Progenitor cell of endocrine pancreas (in vitro differentiated cells): ENCODE measurements at places on chromosomes 1 and 21. TPM values are rescaled to one million over a fixed set of nuclear protein-coding genes. Genes with fewer than 3 reads are reported as not detected.

DNA sequence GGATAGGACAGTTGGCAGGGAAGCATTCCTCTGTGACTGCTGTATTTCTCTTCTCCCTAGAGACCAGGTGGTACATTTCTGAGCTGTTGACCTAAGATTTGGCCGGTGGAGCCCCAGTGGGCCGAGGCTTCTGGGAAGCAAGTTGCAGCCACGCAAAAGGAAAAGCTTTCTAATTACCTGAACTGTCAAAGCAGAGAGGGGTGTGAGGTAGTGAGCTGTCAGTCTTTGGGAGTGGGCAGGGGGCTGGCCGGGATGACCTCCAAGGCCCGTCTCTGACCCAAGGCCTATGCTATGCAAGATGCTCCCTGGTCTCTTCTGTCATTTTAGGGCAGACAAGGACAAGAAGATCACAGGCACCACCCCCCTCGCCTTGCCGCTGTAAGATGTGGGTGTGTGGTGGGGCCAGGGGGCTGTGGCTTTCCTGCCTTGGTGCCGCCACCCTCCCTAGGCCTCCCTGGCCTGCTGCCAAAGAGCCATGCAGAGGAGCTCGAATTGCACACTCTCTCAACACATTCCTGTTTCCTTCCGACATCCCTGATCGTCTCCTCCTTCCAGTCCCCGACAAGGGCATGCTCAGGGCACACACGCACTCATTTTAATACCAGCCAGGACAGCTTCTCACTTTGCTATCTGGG, 7.7 kb downstream of the PADI1 start:
- peaks cover 29% of the 10 kb centered on the region for H3K27me3 ChIP-seq
- no peak overlapping the region for H3K4me3 ChIP-seq
- no peak overlapping the region for H3K27ac ChIP-seq

- H3K4me3 ChIP-seq: no peak overlapping the region
- H3K36me3 ChIP-seq: peaks cover 2% of the 10 kb centered on the region
- H3K4me1 ChIP-seq: peaks cover 2% of the 10 kb centered on the region
- no peak overlapping the region for H3K27ac ChIP-seq
- no peak for DNase-seq
These were observed 13.8 kb downstream of the LEPR start for GRCh38 chr1:65434255-65434654.

The SLFNL1 gene
- total RNA-seq: 0.95 and 1.0 TPM in 2 replicates

DNA sequence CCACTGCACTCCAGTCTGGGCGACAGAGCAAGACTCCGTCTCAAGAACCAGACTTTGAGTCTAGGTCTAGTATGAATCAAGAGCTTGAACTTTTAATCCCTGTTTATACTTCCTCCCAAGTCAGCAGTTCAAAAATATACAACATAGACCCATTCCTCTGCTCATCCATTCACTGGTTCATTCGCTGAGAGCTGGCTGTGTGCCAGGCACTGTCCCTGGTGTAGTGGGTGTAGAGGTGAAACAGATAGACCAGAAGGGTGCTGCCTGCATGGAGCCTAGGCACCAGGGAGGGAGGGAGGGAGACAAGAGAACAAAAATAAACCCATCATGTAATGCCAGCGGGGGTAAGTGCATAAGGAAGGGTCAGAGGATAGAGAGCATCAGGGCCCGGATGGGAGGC, 25.5 kb upstream of the SEC16B start:
- no peaks in the 10 kb centered on the region for H3K4me1 ChIP-seq
- H3K27me3 ChIP-seq: peaks cover 3% of the 10 kb centered on the region
- no peak overlapping the region for H3K4me3 ChIP-seq
- H3K36me3 ChIP-seq: no peaks in the 10 kb centered on the region
- H3K27ac ChIP-seq: no peak overlapping the region
- no peak for DNase-seq

DNA sequence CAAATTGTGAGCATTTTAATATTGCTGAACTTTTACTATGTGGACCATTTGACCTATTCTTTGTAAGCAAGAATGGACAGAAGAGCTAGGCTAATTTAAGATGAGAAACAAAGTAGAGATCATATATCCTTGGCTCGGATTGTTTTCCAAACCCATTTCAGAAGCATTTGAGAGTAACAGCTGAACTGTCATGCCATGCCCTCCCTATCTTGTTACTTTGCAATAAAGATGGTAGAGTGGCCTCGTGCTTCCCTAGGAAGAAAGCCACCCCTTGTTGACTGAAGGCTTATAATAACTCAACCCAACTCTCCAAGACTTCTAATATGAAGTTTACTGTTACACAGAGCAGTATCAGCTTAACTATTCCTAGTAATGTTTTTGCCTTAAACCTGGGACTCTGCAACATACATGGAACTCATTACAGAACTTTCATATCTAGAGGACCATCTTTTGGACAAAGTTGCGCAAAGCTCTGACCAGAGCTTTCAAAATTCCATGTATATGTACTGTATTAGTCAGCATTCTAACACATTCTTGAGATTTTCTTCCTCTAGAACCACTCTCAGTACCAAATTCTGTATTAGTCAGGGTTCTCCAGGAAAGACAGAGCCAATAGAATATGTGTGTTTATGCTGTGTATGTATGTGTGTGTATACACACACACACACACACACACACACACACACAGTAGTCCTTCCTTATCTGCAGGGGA, 68.7 kb downstream of the ADAMTS1 start:
- H3K36me3 ChIP-seq: no peaks in the 10 kb centered on the region
- H3K27me3 ChIP-seq: no peaks in the 10 kb centered on the region
- H3K4me3 ChIP-seq: no peak overlapping the region
- no peaks in the 10 kb centered on the region for H3K4me1 ChIP-seq

DNA sequence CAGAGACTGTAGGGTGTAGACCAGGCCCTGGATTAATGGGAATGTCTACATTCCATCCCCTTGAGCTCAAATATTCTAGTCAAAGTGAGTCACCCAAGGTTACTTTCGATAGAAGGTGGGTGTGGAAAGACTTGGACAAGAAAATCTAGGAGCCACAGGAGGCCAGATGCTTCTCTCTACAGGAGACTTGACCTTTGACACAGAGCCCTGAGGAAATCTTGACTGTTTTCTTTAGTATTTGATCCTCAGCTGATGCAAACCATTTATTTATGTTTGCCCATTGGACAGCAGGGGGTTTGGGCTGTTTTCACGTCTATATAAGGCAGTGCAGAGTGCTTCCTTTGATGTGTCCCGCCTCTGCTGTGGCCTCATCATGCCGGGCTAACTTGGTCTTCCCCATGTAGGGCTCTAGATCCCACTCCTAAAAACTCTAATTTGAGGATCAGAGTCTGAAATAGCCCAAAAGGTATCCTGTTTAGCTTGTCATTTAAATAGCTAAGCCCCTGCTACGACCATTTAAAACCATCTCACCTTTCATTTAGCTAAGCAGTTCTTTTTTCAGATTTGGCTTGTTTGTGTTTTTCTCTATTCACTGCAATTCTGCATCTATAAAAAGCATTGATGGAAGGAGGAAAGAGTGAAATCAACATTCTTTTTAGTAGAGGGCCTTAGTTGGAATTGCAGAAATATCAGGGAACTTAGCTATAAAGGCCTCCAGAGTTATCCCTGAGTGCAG, 15.5 kb upstream of the MAP3K7CL start:
- DNase-seq: no peak
- no peak overlapping the region for H3K27ac ChIP-seq
- H3K27me3 ChIP-seq: no peaks in the 10 kb centered on the region
- H3K36me3 ChIP-seq: no peaks in the 10 kb centered on the region
- H3K4me1 ChIP-seq: no peaks in the 10 kb centered on the region
- H3K4me3 ChIP-seq: no peak overlapping the region

DNA sequence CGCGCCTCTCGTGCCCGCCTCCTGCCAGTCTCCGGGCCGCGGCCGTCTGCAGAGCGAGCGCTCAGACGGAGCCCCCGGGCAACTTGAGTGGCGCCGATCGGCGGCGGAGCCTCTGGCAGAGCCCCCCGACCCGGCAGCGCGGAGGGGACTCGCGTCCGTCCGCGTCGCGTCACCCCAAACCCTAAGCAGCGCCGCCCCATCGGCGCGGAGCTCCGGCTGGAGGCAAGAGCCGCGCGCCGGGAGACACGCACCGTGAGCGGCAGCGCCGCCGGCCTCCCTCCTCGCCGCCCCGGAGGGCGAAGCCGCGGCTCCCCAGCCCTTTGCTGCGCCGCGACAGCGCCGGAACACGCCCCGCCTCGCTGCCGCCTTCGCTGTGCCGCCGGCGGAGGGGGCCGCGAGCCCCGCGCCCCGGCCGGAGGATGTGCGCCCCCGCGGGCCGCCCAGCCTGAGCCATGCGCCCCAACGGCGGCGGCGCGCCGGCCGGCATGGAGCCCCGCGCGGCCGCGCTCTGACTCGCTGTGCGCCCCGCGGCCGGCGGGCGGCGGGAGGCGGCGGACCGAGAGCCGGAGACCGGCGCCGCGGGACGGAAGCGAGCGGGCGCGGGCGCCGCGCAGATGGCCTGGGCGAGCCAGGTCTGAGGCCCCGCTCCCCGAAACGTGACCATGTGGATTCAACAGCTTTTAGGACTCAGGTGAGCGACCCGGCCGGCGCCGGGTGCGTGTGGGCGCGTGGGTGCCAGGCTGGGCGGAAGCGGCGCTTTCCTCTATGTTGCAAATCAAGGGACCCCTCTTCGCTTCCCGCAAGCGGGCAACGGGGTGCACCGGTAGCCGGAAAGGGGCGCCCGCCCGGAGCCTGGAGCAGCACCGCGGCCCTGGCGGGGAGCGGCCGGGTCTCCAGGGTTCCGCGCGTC, 610 bp downstream of the AJAP1 start:
- no peak overlapping the region for H3K27ac ChIP-seq
- peaks cover 21% of the 10 kb centered on the region for H3K4me1 ChIP-seq
- DNase-seq: no peak
- H3K27me3 ChIP-seq: peaks cover 52% of the 10 kb centered on the region
- H3K4me3 ChIP-seq: peak overlapping the region; percentile 24

The TRABD2B gene
- 11.8 and 14.5 TPM in 2 replicates for total RNA-seq

- peaks cover 5% of the 10 kb centered on the region for H3K4me1 ChIP-seq
- H3K4me3 ChIP-seq: no peak overlapping the region
- DNase-seq: no peak
- no peak overlapping the region for H3K27ac ChIP-seq
These were observed 3.1 kb downstream of the ADAMTSL4 start for GRCh38 chr1:150552128-150552910.

DNA sequence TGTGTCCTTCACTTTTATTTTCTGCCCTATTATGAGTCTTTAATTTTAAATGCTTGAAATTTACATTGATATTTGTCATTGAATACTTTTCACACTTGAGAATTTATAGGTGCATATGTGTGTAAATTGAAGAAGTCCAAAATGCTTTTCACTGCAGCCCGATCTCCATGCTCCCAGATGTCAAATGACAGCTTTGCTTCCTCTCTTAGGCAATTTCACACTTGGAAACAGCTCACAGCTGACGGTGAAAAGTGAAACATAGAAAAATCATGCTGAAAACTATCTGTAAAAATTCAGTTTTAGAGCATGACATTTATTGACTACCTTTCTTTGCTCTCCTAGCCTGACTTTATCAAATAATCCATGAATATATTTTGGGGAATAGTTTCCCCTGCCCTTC, 196.0 kb downstream of the RPS6KC1 start:
- H3K27me3 ChIP-seq: no peaks in the 10 kb centered on the region
- H3K27ac ChIP-seq: no peak overlapping the region
- H3K4me1 ChIP-seq: peaks cover 28% of the 10 kb centered on the region
- DNase-seq: no peak

DNA sequence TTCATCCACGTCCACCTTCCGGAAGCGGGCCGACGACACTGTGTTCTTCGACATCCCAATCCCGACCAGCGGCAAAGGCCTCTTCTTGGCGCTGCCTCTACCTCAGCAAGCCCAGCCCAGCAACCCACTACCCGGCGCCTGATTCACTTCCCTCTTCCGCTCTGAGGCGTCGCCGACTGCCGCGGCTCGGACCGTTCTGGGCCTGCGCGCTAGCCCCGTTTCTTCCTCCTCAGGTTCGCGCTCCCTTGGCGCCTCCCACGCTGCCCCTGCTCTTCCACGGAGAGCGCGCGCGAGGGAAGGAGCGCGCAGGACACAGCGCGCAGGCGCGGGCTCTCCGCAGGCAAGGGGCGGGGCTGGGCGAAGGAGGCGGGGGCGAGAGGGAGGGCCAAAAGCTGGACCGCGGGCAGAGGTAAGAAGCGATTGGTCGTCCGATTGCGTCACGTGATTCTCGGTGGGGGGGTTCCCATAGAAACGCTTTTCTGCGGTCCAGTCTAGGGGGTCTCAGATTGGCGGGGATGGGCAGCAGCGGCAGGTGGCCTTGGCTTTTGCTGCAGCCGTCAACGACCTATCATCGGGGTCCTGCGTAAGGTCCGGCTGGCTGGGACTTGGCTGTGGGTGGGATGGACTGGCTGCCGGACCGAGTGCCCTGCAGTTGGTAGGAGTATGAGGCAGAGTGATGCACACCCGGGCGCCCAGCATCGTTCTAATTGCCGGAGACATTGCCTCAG, at the start of gene ARPC5:
Gene ARPC5 (minus strand): TSS at position 178 of the 728 bp plus-strand sequence. CDS start 124 bp downstream, at position 54.
- H3K27ac ChIP-seq: peak within 1 kb of the TSS; percentile 98
- H3K27me3 ChIP-seq: peaks cover 2% of the 10 kb centered on the region
- H3K36me3 ChIP-seq: peaks cover 3% of the 10 kb centered on the region
- DNase-seq: peak; percentile 95

DNA sequence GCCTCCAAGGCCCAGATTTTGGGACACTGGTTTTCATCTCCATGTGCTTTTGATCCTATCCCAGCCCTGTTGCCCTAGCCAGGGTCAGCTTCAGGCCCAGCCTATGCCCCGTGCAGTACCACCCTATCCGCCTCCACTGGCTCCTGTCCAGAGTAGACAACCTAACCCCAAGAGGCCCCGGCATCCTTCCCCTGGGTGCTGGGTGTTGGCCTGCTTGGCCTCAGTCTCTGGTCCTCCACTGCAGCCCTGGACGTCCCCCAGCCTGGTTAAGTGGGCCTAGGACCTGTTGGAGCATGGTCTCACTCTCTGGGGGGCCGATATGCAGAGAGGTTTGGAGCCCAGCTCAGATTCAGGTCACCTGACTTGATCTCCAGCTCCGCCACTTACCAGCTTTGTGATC, 1.6 kb downstream of the CSF3R start:
- no peak for DNase-seq
- peaks cover 18% of the 10 kb centered on the region for H3K4me1 ChIP-seq
- no peak overlapping the region for H3K4me3 ChIP-seq
- no peaks in the 10 kb centered on the region for H3K36me3 ChIP-seq
- H3K27me3 ChIP-seq: no peaks in the 10 kb centered on the region

GRCh38 chr1:207920444-207921021, 9.6 kb upstream of the CD34 start:
- peaks cover 27% of the 10 kb centered on the region for H3K27me3 ChIP-seq
- H3K4me3 ChIP-seq: no peak overlapping the region
- no peak overlapping the region for H3K27ac ChIP-seq
- H3K4me1 ChIP-seq: peaks cover 7% of the 10 kb centered on the region

The FBXO28 gene
- total RNA-seq: 31.9 and 33.5 TPM in 2 replicates

The SYCP1 gene
- total RNA-seq: not detected in 2 replicates

DNA sequence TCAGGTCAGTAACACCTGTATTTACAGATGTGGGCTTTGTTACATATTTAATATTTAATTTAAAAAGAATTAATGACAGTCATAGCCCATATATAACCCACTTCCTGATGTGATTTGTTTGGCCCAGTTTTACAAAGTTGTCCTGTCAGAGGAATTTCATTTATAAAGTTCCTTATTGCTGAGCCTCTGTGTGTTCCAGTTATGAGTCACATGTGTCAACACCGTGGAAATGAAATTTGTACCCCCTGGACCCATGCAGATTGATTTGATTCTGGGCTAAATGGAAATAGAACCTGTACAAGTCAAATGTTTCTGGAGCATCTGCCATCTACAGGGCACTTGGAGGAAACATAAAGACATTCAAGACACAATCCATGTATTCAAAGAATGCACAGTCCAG, 149.2 kb downstream of the CACNA1E start:
- no peak overlapping the region for H3K4me3 ChIP-seq
- H3K27me3 ChIP-seq: peaks cover 35% of the 10 kb centered on the region
- H3K27ac ChIP-seq: no peak overlapping the region
- no peaks in the 10 kb centered on the region for H3K4me1 ChIP-seq
- H3K36me3 ChIP-seq: no peaks in the 10 kb centered on the region

The LHX8 gene
- 0.22 TPM in 1 of 2 replicates, not detected in the other for total RNA-seq

The AKR7A3 gene
- total RNA-seq: 2.1 and 2.7 TPM in 2 replicates
